ENCODE measurements at places on chromosomes 1 and 21.

DNA sequence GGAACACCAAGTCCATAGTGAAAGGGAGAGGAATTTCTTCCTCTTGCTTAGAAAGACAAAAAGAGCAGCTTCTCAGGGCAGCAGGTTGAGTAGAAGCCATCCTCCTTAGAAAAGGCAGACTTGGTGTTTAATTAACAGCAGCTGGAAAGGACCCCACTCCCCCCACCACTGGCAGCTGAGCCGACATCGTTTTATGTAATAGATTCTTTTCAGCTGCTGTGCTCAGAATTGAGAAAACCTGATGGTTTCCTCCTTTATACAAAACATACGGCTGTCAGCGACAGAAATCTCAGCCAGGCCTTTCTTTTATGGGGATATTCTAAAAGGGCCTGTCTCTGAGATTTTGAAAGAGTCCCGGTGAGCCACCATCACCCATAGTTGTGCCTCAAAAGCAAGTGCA lies 49.9 kb downstream of the MAN1C1 start:
- no peak for DNase-seq

GRCh38 chr1:43991476-43992231 lies at the start of gene CCDC24:
TSS of gene CCDC24 (plus strand) at chr1:43991599. CDS start at chr1:43991879, 280 bp downstream.
- peak; percentile 40 for DNase-seq

- DNase-seq: no peak
These were observed 42.3 kb downstream of the DUSP10 start for GRCh38 chr1:221699577-221699976.

DNA sequence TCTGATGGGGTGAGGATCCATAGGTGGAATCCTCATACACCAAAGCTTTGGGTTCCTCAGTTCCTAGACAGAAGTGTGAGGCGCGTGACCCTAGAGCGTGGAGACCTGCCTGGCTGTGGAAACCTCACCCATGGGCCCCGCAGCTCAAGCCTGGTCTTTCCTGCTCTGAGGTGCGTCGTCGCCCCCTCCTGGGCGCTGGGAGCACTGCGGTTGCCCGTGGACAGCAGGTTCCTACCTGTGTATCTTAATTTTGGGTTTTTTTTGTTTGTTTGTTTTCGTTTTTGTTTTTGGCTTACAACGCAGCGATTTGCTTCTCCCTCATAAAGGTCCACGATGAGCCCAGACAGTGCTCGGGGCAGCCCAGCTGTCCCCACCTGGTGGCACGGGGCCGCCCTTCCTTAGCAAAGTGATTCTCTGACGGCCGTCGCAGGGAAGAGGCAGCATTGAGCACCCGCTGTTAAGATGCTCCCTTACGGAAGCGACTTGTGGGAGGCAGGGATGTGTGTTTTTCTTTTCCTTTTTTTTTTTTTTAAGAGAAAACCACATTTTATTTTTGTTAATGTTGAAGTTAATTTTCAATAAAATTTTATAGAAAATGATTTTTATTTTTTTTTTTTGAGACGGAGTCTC lies 36.5 kb upstream of the TRAPPC10 start:
- DNase-seq: no peak

- no peak for DNase-seq
These were observed 133.4 kb downstream of the GREM2 start for GRCh38 chr1:240478536-240478935.

DNA sequence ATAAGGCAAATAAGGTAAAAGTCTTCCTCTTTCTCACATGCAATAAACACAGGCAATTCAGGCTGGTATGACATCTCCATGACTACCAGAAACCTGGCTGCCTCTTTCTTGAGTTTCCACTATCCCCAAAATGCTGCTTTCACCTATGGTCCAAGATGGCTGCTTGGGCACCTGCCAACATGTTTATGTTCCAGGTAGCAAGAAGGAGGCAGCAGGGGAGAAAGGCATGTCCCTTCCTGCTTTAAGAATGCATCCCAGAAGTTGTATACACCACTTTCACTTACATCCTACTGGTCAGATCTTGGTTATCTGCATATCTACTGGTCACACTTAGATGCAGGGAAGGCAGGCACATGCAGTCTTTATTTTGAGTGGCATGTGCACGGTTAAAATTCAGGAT lies 19.4 kb upstream of the ACOT11 start:
- no peak for DNase-seq

DNA sequence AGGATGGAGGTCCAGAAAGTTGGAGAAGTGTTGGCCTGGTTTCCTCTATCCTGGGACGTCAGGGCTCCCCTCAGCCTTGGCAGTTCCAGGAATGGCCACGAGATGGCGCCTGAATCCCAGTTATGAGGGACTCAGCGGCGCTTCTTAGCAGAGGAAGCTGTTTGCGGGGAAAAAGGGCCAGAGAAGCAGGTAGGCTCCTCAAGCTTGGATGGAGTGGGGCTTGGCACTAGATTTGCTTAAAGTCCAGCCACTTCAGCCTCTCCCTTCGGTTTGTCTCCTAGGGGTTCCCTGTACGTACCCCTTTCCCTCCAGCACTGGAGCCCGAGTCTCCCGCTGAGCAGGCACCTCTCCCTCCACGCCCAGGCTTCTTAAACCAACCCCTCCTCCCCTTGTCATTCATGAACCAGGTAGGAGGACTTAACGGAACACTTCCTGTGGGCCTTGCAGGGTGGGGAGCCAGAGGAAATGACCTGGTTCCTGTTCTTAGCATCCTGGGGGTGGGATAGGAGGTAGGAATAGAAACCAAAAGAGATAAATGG lies 32.0 kb upstream of the TENT5B start:
- no peak for DNase-seq

GRCh38 chr21:37460196-37460595 lies 93.6 kb downstream of the DYRK1A start:
- DNase-seq: no peak

- DNase-seq: no peak
These were observed 17.4 kb upstream of the GRHL3 start for GRCh38 chr1:24301785-24302175.

GRCh38 chr1:24932284-24932683 lies 2.2 kb upstream of the RUNX3 start:
- no peak for DNase-seq

DNA sequence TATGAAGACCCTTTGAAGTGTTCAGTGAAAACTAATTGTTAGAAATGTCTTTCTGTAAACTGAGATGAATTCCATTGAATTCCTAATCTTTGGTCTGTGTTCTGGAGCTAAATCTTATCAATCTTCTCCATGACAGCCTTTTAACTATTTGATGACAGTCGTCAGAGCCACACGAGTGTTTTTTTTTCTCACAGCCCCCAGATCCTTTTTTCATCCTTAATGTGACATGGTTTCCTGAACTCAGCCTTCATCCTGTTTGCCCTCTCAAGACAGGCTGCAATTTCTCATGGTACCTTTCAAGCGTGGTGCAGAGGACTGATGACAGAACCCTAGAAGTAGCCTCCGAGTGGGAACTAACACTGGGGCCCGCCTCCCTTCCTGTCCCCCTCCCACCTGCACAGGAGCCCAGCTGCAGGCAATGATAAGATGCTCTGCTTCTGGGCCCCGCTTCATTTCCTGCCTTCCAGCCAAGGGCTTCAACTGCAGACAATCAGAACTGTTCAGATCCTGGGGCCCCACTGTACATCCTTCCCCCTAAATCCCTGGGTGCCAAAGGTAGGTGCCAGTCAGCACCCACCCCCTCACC lies 114.6 kb upstream of the VAV3 start:
- no peak for DNase-seq

GRCh38 chr1:112636597-112637253 lies 17.1 kb downstream of the CAPZA1 start:
- DNase-seq: no peak

GRCh38 chr1:25952841-25953401 lies 44.9 kb downstream of the PAFAH2 start:
- no peak for DNase-seq

GRCh38 chr1:179761846-179762640 lies 19.0 kb downstream of the FAM163A start:
- no peak for DNase-seq

DNA sequence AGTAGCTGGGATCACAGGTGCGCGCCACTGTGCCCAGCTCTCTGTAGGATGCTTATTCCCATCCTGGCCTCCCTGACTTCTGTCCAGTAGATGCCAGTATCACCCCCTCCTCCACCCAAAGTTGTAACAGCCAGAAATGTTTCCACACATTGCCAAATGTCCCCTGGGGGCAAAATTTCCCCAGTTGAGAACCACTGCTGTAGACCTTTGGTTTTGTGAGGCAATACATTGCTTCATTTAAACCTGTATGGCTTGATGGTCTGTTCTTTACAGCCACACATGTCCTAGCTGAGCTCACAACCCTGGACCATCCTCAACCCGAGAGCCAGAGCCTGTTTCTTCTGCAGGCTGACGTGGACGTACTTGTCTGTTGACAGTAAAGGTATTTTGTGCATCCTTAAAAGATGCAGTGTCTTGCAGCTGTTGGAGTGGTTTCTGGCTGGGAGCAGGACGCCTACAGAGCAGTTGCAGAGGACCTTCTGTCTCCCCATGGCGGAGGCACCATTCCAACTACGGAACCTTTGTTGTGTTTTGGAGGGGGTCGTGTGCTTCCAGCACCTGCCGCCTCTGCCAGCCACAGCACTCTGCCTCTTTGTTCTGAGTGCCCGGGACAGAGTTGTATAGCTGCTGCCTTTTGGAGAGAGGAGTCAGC lies 26.6 kb downstream of the DOP1B start:
- no peak for DNase-seq

- no peak for DNase-seq
These were observed 19.5 kb upstream of the SELENON start for GRCh38 chr1:25780318-25781129.

GRCh38 chr1:225597926-225598575 lies 54.9 kb downstream of the ENAH start:
- DNase-seq: no peak

GRCh38 chr1:10939654-10940450 lies 72.6 kb upstream of the TARDBP start:
- no peak for DNase-seq
